ENCODE measurements at places on chromosomes 16 and 17.

DNA sequence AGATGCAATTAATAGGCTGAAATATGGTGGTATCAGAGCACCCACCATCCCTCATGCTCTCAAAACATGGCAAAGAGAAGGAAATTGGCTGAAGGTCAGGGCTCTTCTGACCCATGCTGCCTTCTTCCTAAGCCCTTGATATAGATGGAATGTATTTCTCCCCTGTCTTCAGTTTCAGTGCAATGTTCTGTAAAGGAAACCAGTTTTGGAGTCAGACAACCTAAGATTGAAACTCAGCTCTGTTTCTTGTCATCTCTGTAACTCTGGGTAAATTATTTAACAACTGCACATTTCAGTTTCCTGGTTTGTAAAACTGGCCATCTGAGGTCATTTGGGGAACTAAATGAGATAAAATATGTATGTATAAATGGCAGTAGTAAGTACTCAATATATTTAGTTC lies 243.9 kb downstream of the CA10 start:
- DNase-seq: no peak

- DNase-seq: no peak
Measured at GRCh38 chr16:61993108-61993507, 43.1 kb downstream of the CDH8 start.

DNA sequence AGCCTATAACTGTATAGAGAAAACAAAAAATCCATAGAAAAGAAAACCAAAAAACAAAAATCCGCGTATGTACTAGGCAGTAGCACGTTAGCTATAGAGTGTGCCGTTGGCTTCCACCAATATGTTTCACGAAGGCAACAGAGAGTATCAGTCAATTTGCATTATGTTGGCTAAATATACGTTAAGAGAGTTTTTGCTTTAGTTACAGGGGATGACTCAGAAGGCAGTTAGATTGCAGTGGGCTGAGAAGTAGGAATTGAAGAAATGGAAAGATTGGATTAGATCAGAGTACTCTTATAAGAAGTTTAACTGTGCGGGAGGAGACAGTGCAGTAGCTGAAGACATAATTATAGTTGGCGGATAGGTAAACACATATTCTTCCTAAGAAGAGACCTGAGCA lies 911 bp upstream of the NACA2 start:
- DNase-seq: no peak

DNA sequence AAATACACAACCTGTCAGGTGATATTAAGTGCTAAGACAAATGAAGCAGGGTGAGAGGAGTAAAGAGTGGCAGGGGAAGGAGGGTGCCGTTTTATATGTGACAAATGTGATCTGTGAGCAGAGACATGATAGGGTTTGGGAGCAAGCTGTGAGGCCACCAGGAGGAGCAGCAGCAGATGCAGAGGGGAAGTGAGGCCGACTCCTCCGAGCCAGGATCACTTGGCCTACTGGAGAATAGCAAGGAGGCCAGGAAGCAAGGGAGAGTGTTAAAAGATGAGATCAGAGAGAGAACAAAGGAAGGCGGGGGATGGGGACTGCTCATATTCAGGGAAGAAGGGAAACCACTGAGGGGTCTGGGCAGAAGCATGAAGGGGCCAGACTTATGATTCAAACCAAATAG lies 129.4 kb downstream of the TANGO6 start:
- DNase-seq: peak; percentile 24

- DNase-seq: no peak
Measured at GRCh38 chr17:76272541-76273444, 7.6 kb downstream of the UBALD2 start.

DNA sequence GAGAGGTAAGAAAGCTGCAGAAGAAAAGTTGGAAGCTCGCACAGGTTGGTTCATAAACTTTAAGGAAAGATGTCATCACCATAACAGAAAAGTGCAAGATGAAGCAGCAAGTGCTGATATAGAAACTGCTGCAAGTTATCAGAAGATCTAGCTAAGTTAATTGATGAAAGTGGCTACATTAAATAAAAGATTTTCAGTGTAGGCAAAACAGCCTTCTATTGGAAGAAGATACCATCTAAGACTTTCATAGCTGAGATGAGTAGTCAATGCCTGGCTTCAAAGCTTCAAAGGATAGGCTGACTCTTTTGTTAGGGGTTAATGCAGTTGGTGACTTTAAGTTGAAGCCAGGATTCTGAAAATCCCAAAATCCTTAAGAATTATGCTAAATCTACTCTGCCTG lies 24.0 kb downstream of the CYLD start:
- no peak for DNase-seq

DNA sequence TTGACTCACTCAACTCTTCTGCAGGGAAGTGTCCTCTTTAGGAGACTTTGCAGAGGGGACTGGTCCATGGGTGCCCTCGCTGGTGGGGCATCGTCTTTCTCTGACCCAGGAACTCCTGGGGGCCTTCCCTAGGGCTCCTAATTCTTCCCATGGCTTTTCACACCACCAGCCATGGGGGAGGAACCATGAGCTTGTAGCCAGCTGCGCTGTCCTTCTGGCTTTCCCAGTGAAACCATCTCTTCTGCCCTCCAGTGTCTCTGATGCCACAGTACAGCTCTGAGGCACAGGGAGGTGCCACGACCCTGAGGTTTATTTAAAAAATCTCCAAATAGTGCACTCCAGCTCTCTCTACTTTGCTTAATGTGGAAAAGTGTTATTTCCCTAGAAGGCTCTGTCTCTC lies 78.6 kb downstream of the SDR42E1 start:
- DNase-seq: no peak

DNA sequence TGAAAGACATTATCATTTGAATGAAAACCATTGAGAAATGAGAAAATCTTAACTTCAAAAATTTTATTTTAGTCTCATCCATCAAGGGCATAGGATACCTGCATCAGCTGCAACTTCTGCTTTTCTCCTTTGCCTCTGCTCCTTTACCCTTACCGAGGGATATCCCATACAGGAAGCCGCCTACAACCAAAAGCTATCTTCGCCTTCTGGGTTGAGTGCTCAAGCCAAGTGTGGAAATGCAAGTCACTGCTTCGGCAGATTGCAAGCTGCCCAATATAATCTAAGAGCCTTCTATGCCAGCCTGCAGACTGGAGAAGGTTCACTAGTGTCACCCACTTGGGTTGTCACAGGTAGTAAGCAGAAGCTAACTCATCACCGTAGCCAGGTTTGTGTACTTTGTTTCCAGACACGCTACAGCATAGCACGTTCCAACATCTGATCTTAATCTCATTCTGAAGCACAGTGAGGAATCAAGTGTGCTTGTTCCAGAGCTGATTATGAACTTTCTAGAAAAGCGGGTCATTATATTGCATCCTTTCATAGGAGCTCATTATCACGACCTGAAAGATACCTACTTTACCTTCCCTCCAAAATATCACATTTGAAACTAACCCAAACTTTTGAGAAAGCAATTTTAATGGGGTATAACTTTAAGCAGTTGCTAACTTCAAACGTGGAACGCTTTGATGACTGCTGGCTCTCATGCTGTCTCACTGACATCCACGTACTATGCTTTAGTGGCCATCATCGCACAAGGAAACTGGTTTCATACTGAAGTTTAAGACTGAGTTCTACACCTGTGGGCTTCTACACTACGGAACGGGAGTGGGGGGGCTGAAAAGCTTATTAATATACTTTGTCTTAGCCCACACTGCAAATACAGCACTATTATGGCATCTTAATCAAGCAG lies 8.0 kb upstream of the UNK start:
- peak; percentile 46 for DNase-seq

- no peak for DNase-seq
Measured at GRCh38 chr16:1047801-1048200, 24.7 kb upstream of the SSTR5 start.

GRCh38 chr17:46773676-46774075 lies 44.8 kb downstream of the WNT3 start:
- DNase-seq: peak; percentile 20

DNA sequence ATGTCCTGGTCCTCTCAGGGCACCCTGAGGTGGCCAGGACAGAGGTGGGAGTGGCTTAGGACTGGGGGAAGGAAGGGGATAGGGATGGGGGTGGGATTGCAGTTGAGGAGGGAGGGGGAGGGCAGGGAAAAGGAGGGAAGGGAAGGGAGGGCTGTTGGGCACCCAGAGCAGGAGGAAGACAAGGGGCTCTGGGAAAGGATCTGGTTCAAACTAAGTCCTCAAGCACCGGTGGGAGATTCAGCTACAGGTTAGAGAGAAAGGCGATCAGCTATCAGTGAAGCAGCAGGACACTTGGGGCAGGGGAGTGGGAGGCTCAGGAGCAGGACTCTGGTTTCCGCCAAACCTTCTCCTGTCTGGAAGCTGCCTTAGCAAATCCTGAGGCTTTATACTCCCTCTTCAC lies 44.6 kb upstream of the ACSM2B start:
- DNase-seq: no peak

DNA sequence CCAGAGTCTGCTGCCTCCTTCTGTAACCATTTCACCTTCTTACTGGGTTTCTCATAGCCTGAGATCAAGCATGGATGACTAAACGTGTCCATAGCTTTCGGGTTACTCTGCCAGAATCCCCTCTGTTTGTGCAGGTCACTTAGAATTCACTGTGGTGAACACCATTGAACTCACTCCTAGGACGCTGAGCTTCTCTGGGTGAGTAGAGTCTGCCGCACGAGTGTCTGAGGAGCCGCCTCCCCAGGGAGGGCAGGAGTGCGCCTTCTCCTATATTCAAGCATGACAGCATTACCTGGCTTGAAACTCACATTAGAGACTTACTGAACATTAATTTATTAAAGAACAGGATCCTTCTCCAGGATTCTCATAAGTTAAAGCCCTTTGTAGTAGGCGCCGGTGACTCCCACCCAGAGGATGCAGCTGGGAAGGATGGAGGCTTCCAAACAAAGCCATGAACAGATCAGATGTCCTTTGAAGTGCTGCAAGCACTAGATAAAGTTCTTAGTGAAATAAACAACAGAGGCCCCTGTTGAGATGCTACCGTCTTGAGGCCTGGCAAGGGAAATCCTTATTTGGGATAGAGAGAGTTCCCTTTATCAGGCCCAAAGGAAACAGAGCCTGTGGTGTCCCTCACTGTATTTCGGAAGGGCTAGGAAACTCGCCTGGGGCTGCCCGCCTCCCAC lies 144.6 kb upstream of the PLCG2 start:
- DNase-seq: no peak

DNA sequence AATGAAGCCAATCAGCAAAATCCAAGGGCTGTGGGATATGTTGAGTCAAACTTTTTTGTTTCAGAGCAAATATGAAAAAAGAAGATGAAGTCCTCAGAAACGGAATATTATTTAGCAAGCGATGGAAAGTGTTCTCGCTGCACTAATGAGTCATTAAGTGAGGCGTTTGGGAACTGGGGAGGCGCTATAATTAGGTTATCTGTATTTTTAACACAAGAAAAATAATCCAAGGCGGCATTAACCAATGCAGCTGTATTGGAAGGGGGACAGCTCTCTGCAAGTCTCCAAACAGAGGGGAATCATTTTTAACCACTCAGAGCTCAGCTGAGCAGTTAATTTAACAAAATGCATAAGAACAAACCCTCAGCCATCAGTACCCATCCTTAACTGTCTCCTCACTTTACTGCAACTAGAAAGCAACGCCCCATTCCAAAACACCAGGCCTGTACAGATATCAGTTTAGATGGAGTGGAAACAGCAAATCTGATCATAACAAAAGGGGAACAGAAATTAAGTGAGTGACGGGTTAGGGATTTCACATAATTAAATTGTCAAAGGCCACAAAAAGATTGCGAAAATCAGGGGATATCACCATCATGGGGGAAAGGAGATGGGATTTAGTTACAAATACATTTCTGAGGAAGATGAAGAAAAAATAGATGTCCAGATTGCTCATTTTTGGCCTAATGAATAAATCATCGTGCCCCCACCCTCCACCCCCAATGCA lies 211.0 kb upstream of the TOX3 start:
- no peak for DNase-seq

DNA sequence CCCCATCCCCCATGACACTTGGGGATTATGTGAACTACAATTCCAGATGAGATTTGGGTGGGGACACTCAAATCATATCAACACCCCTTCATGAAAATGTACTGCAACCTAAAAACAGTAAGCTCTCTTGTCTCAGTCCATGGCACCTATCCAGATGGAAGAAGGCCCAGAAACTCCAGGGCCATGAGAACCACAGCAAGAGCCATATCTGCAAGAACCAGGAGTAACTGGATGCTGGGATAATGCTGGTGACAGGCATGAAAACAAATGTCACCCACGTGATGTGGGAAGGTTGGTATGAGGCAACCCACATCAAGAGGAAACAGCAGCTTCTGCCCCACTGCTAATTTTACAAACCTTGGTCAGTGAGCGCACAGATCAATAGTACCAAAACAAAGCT lies 400.1 kb upstream of the ERCC4 start:
- no peak for DNase-seq

DNA sequence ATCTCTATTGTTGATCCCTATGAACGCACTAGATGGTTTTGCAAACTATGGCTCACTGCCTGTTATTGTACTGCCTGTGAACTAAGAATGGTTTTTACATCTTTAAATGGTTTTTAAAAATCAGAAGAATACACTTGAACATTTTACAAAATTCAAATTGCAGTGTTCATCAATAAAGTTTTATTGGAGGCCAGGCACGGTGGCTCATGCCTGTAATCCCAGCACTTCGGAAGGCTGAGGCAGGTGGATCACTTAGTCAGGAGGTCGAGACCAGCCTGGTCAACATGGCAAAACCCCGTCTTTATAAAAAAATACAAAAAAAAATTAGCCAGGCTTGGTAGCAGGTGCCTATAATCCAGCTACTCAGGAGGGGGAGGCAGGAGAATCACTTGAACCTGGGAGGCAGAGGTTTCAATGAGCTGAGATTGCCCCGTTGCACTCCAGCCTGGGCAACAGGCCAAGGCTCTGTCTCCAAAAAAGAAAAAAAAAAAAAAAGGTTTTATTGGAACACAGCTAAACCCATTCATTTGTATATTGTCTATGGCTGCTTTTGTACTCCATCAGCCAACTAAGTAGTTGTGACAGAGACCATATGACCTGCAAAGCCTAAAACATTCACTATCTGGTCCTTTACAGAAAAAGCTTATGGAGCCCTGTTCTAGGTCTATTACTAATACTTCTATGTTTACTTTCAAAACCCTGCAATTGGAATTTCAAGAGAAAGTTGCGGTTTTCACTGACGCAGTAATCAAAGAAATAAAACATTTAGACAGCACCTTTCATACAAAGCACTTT lies 18.9 kb downstream of the IKZF3 start:
- DNase-seq: no peak
